ENCODE measurements at places on chromosomes 11 and 22. TPM values are rescaled to one million over a fixed set of nuclear protein-coding genes. Genes with fewer than 3 reads are reported as not detected.

DNA sequence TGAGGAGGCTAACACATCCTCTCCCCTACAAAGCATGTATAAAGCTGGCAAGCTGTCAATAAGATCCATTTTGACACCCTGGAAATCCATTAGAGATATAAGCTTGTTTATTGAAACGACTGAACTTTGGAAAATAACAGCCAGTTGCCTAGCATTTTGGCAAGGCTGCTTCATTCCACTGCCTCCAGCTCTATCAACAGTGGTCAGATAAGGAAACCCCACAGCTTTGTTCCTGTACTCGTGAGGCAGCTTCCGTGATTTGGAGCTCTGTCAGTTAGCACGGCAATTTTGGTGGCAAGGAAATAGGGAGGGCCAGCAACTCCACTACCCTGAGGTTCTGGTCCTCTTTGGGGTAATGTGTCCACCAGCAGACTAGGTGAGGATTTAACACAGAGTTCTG is 2.0 kb upstream of the OR51S1 start:
- H3K36me3 ChIP-seq: no peaks in the 10 kb centered on the region
- no peaks in the 10 kb centered on the region for H3K27me3 ChIP-seq
- no peak for DNase-seq
- no peaks in the 10 kb centered on the region for H3K4me1 ChIP-seq
- no peak overlapping the region for H3K4me3 ChIP-seq

GRCh38 chr22:20628081-20628939 is 120.9 kb downstream of the MED15 start:
- no peaks in the 10 kb centered on the region for H3K27me3 ChIP-seq
- no peak for DNase-seq
- no peaks in the 10 kb centered on the region for H3K36me3 ChIP-seq
- H3K4me1 ChIP-seq: no peaks in the 10 kb centered on the region

GRCh38 chr22:26785932-26786331 is 128.5 kb downstream of the MIAT start:
- no peak overlapping the region for H3K4me3 ChIP-seq
- no peak overlapping the region for H3K27ac ChIP-seq
- peaks cover 5% of the 10 kb centered on the region for H3K36me3 ChIP-seq
- no peaks in the 10 kb centered on the region for H3K4me1 ChIP-seq
- DNase-seq: no peak
- no peaks in the 10 kb centered on the region for H3K27me3 ChIP-seq

- no peaks in the 10 kb centered on the region for H3K27me3 ChIP-seq
- H3K27ac ChIP-seq: no peak overlapping the region
- no peak overlapping the region for H3K4me3 ChIP-seq
- DNase-seq: no peak
- peaks cover 17% of the 10 kb centered on the region for H3K4me1 ChIP-seq
Observed at GRCh38 chr11:1776331-1776851, 12.7 kb upstream of the CTSD start.

- no peak for DNase-seq
- no peaks in the 10 kb centered on the region for H3K36me3 ChIP-seq
- no peak overlapping the region for H3K4me3 ChIP-seq
- H3K27ac ChIP-seq: no peak overlapping the region
- no peaks in the 10 kb centered on the region for H3K4me1 ChIP-seq
Observed at GRCh38 chr11:8273287-8273686, 9.6 kb upstream of the LMO1 start.

OR52A1 gene
- not detected for total RNA-seq

ANGPTL5 gene
- total RNA-seq: 3.3 TPM
